Activated CD8-positive, alpha-beta memory T cell treated with anti-CD3 and anti-CD28 coated beads for 4 hours (primary cell): ENCODE measurements at places on chromosomes 4 and X.

DNA sequence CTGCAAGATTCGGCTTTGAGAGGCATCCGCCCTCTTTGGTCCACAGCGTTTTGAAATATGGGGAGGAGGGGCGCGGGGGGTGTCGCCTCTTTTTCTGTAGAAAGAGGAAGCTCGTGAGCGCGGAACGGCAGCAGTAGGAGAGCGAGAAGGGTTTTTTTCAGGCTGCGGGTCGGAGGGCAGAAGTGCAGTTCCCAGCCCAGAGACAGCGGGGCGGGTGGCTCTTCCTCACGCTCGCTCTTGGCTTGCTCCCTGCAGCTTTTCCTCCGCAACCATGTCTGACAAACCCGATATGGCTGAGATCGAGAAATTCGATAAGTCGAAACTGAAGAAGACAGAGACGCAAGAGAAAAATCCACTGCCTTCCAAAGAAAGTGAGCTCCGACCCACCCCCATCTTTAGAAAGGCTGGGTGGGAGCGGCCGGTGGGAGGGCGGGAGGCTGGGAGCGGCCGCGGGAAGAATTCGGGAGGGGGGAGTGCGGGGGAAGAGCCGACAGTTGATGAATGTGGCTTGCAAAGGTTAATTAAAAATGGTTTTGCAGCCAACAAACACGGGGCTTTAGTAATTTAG, 1.2 kb downstream of the TMSB4X start:
- no peak for DNase-seq

DNA sequence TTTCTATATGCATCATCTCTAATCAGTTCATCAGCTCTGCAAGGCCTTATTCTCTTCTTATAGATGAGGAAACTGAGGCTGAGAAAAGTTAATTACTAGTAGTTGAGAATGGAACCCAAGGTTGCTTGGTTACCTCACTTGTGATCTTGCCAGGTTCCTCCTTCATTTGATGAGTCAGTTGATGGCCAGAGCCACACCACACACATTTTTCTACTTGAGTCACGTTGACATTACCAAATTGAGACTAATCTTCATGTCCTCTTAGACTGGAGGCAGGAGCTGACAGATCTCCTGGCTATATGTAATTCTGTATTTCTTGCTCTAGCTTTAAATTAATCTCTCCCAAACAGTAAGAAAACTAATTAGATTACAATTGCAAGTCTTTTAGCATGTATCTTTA, 428.4 kb downstream of the AFF2 start:
- no peak for DNase-seq

GRCh38 chr4:178838776-178839175, 1396.5 kb upstream of the AGA start:
- no peak for DNase-seq

GRCh38 chr4:109649872-109650271, 53.4 kb downstream of the CASP6 start:
- DNase-seq, result no peak

GRCh38 chr4:23903859-23904438, 14.1 kb upstream of the PPARGC1A start:
- DNase-seq, result no peak
